ENCODE measurements at places on chromosomes 3 and 15. TPM values are rescaled to one million over a fixed set of nuclear protein-coding genes. Genes with fewer than 3 reads are reported as not detected.

OR5H14 gene
- not detected for total RNA-seq

DNA sequence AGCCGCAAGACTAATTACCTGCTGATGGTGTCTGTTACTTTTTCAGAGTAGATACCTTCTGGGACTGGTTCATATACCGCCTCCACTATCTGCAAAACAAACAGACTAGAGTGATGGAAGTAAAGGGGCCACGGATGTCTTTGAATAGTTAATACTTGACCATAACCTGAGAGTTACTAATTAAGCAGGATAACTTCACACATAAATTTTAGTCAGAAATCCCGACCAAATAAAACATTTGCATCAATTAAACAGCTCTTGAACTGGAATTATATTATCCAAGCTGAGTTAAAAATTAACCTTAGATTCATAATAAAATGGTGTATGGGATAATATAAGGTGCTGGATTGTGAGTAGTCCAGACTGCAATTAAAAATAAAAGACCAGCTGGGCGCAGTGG is 167.7 kb downstream of the NEK10 start:
- no peak for DNase-seq

- DNase-seq = no peak
These were observed 3.3 kb upstream of the NDN start for GRCh38 chr15:23690450-23690852.

GRCh38 chr15:65054333-65055200 is 9.4 kb downstream of the SLC51B start:
- DNase-seq = peak; percentile 88

DNA sequence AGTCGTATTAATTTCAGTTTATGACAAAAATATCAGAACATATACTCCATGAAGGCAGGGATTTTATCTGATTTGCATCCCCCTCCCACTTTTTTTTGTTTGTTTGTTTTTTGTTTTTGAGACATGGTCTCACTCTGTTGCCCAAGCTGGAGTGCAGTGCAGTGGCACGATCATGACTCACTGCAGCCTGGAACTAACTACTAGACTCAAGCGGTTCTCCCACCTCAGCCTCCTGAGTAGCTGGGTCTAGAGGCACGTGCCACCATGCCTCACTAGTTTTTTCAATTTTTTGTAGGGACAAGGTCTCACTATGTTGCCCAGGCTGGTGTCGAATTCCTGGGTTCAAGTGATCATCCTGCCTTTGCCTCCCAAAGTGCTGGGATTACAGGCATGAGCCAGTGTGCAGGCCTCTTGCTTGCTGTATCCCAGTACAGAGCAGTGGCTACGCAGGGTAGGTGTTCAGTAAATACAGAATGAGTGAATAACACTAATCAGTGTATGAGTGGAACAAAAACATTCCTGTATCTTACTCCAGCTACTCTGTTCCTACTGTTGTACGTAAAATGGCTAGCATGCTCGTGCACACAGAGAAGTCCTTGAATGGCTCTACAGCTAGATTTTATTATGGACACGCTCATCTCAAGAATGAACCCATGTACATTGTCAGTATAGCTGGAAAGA is 272.4 kb downstream of the FOXP1 start:
- no peak for DNase-seq

- DNase-seq = peak; percentile 11
These were observed 120.0 kb downstream of the DUT start for GRCh38 chr15:48451241-48451640.

GRCh38 chr15:40217166-40217824 is 21.6 kb upstream of the PAK6 start:
- peak; percentile 94 for DNase-seq

- no peak for DNase-seq
These were observed 30.1 kb downstream of the KBTBD8 start for GRCh38 chr3:67028001-67028784.

Measured in Karpas-422 (cell line).